GM03348 (cell line): ENCODE measurements at places on chromosomes 12 and 14.
A peak's percentile ranks its signal among the peaks of the same experiment; 100 is the strongest.

DNA sequence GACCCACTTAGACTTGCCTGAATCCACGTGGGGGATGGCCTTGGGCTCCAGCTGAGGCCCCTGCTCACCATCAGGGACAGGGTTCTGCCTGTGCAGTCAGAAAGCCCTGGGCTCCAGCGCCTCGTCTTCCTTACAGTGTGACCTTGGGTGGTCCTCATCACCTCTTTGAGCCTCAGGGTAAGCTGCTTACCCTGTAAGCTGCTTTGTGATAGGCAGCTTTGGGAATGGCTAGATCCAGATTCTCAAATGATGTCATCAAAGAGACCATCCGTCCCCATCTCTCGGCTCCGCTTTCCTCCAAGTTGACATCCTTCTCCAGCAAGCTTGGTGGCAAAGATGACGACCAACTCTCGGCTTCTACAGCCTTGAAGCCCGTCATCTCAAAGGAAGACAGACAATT is 127.0 kb downstream of the ADCK1 start:
- no peak for DNase-seq

DNA sequence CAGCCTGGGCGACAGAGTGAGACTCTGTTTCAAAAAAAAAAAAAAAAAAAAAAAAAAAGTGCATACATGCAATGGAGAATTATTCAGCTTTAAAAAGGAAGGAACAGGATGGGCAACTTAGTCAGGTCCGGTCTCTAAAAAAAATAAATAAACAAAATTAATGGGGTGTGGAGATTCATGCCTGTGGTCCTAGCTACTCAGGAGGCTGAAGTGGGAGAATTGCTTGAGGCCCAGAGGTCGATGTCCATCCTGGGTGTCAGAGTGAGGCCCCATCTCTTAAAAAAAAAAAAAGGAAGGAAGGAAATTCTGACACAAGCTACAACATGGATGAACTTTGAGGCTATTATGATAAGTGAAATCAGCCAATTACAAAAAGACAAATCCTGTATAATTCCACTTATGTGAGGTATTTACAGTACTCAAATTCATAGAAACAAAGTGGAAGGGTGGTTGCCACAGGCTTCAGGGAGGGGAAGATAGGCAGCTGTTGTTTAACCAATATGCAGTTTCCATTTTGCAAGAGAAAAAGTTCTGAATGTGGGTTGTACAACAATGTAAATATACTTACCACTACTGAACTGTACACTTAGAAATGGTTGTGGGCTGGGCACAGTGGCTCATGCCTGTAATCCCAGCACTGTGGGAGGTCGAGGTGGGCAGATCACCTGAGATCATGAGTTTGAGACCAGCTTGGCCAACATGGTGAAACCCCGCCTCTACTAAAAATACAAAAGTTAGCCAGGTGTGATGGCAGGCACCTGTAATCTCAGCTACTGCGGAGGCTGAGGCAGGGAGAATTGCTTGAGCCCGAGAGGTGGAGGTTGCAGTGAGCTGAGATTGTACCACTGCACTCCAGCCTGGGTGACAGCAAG is 12.3 kb upstream of the APOF start:
- no peak for DNase-seq

GRCh38 chr12:16062611-16063010 is 151.5 kb downstream of the DERA start:
- DNase-seq = peak; percentile 35

DNA sequence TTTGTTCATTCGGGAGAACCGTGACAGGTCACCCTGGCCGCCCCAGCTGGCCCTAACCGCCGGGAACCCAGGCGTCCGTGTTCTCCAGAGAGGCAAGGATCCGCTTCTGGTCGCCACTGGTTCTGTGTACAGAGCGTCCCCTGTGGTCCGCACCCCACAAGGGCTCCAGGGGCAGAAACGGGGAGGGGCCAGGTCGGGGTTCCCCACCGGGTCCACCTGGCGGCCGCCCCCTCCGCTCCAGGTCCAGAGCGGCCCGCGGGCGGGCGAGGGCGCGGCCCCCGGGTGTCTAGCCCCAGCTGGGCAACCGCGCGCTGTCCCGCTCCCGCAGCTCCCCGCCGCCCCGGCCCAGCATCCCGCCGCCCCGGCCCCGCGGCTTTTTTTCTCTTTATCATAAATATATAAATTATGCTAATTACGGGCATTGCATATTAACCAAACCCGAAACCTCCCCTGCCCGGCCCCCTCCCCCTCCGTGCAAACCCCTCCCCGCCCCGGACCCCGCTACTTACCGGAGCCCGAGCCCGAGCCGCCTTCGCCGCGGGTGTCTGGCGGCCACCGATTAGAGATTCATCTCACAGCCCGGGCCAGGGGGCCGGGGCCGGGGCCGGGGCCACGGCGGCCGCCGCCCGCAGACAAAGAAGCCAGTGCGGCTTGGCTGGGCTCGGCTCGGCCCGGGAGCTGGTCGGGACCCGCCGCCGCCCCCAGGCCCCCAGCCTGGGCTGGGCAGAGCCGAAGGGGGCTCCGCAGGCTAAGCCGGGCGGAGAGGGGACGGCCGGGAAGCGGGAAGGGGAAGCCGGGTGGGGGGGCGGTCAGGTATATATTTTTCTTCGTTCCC is 512 bp downstream of the POU6F1 start:
- DNase-seq = peak; percentile 87

- no peak for DNase-seq
Observed at GRCh38 chr14:51004352-51004800, 60.1 kb upstream of the PYGL start.

DNA sequence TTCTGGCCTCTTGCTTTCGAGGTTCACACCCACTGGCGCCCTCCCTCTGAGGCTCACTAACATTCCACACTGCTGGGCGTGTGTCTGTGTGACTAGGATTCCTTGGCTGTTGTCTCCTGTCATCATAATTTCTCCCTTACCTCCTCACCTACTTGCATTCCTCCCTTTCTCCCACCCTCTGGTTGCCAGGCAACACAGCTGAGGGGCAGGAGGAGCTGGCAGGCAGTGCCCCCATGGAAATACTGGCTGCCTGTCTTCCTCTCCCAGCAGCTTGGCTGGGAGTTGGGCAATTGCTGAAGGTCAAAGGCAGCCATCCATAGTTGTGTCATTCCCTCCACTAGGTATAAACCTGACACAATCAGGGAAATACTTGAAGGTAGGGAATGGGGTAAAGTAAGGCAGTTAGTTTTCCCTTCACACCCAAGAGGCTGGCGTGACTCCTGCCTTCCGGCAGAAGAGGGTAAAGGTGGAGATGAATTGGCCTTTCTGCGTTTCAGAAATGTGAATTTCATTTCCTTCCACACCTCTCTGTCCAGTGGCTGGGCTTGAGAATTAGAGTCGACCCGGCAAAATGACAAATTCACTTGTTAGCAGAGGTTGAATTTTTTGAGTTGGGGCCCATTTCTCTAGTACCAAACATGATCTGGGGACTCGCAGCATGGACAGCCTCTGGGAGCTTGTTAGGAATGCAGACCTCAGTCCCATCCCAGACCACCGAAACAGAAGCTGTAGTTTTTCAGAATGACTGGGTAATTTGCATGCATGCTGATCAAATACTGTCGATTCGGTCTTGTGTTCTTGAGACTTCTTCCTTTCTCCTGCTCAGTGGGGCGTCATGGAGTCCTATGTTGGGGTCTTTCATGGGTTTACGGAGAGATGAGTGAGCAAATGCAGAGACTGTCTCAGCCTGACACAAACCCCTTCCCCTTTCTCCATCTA is 24.3 kb upstream of the EMP1 start:
- peak; percentile 82 for DNase-seq

DNA sequence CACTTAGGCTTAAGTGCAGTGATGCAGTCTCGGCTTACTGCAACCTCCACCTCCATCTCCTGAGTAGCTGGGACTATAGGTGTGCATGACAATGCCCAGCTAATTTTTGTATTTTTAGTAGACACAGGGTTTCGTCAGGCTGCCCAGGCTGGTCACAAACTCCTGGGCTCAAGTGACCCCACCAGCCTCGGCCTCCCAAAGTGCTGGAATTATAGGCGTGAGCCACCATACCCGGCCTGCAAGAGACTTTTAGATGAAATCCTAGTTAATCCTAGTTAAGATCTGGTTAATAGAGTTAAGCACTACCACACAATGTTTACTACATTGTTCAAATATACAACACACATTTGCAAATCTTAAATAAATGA is 196.5 kb upstream of the AMIGO2 start:
- no peak for DNase-seq

DNA sequence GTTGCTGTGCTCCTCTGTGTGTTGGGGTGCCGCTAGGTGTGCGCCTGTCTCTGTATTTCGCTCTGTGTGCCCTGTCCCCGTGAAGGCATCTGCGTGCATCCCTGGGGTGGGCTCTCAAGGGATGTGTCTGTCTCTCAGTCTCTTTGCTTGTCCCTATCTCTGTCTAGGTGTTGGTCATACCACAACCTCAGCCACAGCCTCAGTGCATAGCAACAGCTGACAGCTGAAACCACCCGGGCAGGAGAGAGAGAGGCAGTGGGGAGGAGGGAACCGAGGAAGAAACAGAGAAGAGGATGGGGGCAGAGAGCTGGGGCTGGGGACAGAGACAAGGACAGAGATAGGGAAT is 953 bp upstream of the NXPH4 start:
- DNase-seq = peak; percentile 54

DNA sequence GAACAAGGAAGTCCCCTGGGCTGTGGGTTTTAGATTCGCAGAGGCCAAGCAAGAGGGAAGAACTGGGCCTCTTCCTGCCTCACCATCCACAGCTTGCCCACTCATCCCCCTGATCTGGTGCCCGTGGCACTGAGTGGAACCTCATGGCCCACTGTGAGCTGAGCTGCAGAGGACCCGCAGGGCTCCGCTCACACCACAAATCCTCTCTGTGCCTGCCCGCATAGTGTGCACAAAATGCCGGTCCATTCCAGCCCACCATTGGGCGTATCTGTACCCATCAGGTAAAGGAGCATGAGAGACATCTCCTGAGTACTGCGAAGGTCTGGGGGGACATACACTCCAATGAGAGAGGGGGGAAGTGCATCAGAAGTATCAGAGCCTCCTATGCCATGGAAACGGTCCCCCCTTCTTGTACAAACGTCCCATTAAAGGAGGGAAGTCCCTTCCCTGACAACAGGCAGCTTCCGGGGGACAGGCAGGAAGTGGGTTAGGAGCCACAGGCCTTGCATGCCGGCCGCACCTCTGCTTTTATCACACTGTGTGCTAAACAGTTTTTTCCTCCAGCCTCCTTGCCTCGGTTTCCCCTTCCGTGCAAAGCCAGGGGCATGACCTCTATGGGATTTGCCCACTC is 309.4 kb upstream of the DIO3 start:
- DNase-seq = no peak

DNA sequence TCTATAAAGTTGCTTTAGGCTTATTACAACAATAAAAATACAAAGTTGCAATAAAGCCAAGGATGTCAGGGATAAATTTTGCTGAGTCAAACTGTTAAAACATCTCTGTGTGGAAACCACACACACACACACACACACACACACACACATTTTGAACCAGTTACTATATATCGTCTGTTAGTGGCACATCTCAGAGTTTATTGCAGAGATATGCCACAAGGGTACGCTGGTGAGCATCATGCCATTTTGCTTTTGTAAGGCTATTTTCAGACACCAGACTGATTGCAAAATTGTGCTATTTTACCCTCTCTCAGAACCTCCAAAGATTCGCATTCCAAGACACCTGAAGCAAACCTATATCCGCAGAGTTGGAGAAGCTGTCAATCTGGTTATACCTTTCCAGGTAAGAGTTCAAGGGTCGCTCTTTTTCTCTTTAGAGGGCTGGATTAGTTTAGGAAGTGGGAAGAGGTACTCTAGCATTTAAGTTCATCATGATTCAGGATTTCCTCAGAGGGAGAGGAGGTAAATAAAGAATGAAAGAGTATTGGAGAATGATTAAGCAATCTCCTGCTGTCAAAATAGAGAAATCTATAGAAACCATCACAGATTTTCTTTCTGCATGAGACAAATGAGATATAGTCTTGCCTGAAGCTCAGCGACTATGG is 27.3 kb upstream of the CHPT1 start:
- DNase-seq = peak; percentile 20

DNA sequence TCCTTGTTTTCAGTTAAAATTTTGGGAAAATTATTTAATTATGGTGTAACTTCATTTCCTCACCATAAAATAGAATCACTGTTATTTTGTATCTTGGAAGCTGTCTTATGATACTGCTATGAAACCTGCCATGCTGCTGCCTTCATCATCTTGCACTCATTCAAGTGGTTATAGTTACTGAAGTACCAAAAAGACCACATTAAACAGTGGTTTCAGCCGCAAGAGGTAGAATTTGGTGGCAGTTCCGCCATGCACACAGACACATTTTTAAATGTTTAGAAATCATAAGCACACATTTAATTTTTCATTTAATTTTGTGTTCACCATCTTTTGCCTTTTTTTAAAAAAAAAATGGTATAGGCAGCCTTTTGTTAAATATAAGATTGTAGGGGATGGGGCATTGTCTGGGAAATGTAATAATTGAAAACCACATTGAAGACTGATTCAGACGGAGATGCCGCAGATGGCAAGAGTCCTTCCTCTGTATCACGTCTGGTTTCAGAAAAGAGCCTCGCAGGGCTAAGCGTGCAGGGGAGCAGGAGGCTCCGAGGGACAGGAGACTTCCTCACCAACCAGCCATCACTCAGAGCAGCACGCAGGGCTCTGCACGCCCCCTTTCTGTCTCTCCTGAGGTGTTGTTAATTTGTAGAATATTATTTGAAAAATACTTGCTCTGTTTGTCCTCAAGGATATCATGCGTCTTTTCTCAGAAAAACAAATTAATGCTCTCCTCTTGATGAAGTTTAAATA is 115.2 kb upstream of the PELI2 start:
- no peak for DNase-seq

GRCh38 chr12:92218394-92219077 is 72.9 kb upstream of the BTG1 start:
- no peak for DNase-seq

GRCh38 chr12:74319886-74320285 is 217.7 kb upstream of the ATXN7L3B start:
- DNase-seq = no peak

DNA sequence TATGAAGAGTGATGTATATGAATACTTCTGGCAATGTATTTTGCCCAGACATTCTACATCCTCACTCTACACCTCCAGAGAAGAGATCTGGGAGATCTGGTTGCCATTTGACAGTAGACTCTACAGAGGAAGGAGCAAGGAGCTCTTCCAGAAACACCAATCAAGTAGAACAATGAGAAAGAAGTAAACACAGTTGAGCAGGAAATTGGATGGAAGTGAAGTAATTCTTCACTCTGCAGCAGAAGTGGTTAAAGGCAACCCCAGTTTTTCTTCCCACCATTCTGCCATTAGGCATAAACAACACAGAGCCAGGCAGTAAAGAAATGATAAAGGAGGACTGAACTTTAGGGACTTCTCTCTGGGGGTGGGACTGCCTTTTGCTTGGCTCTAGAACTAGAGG is 48.5 kb upstream of the PRICKLE1 start:
- no peak for DNase-seq

- DNase-seq = no peak
Observed at GRCh38 chr14:43166163-43166562, 1340.9 kb downstream of the FSCB start.

GRCh38 chr12:132160016-132160415 is 15.8 kb downstream of the NOC4L start:
- no peak for DNase-seq

DNA sequence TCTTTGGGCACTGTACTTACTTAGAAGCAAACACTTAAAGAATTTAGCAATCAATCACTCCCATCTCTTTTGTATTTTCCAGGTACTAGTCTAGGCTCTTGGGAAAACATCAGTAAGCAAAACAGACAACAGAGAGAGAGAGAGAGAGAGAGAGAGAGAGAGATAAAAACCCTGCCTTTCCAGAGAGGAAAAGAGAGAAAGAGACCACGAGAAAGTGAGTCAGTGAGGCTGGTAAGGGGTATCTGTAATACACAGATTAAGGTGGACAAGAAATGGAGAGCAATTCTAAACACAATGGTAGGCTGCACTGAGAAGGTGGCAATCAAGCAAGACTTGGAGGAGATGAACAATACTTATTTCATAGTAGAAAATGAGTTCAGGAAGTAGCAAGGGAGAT is 119.9 kb upstream of the OVCH1 start:
- no peak for DNase-seq
